ENCODE measurements at places on chromosomes 12 and 14.

DNA sequence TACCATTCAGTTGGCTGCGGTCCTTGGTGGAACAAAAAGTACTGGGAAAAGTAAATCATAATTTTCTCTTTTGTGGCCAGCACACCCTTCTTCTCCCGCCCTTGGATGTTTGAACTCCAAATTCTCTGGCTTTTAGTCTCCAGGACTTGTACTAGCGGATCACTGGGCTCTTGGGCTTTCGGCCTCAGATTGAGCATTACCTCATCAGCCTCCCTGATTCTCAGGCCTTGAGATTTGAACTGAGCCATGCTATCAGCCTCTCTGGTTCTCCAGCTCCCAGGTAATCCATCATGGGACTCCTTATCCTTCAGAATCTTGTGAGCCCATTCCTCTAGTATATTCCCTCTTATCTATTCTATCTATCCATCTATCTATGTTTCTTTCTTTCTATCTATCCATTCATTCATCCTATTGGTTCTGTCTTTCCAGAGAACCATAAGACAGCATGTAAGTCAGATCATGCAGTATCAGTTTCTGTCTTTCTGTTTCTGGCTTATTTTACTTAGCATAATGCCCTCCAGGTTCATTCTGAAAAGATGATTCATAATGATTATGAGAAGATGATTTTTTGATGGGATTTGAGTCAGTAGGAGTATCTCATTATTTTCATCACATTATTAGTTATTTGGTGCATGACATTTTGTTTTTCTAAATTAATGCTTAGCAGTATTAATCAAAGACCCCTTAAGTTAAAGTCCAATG is 814.9 kb downstream of the LRFN5 start:
- DNase-seq = no peak

- no peak for DNase-seq
Measured at GRCh38 chr12:126952096-126953007, 1314.6 kb upstream of the TMEM132C start.

DNA sequence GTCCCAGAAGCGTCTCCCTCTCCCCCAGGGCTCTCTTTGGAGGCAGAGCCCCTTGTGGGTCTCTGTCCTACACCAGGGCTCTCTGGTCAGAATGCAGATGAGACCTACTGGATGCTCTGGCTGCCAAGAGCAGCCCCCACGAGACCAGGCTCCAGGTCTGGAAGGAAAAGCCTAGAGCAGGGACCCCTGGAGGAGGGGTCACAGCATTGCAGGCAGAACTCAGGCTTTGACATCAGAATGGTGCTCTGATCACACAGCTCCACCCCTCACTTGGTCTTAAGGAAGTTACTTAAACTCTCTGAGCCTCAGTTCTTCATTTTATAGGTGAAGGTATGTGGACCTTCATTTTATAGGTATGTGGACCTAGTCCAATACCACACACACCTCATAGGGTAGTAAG is 83.1 kb downstream of the ARL6IP4 start:
- DNase-seq = peak; percentile 34

DNA sequence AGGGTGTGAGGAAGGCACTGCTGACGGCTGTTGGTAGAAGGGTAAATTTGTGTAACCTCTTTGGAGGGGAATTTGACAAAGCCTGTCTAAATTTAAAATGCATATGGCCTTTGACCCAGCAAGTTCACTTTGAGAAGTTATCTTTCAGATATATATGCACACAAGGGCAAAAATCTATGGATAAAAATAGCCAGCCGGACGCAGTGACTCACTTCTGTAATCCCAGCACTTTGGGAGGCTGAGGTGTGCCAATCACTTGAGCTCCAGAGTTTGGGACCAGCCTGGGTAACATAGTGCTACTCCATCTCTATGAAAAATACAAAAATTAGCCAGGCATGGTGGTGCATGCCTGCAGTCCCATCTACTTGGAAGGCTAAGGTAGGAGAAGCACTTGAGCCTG is 13.4 kb downstream of the UBC start:
- DNase-seq = no peak

GRCh38 chr12:106580671-106581508 is 1.9 kb upstream of the RFX4 start:
- DNase-seq = no peak

DNA sequence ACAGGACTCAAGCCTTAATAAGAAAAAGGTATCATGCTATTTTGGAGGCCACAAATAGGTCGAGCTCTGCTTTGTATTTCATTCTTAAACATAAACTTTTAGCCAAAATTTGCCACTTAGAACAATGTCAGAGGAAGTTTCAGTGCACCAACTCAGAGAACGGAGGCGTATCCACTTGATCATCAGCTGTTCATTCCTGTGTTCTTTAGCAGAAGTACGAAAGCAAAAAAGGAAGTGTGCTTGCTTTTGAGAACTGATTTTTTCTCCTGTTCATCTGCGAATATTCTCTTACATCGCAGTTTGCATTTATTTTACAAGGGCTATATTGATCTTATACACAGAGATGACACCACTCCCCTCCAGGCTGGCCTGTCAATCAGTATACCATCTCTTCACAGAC is 188.6 kb upstream of the SOX5 start:
- DNase-seq = no peak

DNA sequence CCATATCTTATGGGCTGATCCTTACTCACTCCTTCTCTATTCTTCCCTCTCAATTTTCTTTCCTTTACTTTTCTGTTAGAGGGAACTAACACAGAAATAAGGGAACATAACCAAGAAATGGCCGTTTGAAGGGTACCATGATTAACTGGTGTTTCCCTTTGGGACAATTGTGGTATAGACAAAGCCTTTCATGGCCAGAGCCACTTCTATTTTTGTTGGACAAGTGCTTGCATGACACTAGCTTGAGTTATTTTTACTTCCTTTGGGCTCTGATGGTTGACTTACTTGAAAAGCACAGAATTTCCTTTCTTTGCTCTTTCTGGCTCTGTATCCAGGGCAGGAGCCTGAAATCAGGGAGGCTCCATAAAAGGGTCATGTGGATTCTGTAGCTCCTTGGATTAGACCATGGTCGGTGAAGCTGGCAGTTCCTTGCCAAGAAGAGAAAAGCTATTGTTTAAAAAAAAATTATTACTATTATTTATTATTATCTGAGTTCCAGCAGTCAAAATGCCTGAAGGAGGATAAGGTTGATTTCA is 130.6 kb downstream of the KTN1 start:
- DNase-seq = no peak

GRCh38 chr14:72744416-72745120 is 149.3 kb downstream of the DPF3 start:
- DNase-seq = no peak

- DNase-seq = no peak
Measured at GRCh38 chr12:40154381-40154780, 48.5 kb upstream of the SLC2A13 start.

- no peak for DNase-seq
Measured at GRCh38 chr12:56955631-56956256, 1.7 kb downstream of the RDH16 start.

GRCh38 chr14:96979611-96980074 is 182.5 kb downstream of the VRK1 start:
- no peak for DNase-seq

DNA sequence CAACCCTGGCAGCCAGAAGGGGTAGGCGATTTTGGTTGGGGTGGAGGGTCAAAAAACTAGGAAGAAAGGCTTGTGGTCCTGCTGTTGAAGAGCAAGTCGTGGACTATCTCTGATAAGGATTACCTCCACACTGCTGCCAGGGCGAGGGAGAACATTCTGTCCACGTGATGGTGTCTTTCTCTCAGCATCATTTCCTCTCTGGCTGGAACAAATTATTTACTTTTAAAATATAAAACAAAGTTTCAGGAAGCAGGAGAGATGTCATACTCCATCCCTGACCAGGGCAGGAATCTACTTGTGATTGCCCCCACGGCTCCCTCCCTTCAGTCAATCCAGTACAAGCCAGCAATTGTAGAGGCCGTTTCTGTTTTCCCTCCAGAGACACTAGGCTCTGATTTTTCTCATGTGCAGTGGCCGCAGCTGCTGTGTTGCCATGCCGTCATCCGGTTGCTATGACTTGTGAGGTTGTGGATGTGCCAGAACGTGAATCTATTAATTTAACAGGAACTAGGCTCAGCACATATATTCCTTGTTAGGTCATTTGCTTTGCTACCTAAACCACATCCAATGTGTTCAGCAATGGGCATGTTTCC is 61.5 kb upstream of the PTGR2 start:
- DNase-seq = no peak

DNA sequence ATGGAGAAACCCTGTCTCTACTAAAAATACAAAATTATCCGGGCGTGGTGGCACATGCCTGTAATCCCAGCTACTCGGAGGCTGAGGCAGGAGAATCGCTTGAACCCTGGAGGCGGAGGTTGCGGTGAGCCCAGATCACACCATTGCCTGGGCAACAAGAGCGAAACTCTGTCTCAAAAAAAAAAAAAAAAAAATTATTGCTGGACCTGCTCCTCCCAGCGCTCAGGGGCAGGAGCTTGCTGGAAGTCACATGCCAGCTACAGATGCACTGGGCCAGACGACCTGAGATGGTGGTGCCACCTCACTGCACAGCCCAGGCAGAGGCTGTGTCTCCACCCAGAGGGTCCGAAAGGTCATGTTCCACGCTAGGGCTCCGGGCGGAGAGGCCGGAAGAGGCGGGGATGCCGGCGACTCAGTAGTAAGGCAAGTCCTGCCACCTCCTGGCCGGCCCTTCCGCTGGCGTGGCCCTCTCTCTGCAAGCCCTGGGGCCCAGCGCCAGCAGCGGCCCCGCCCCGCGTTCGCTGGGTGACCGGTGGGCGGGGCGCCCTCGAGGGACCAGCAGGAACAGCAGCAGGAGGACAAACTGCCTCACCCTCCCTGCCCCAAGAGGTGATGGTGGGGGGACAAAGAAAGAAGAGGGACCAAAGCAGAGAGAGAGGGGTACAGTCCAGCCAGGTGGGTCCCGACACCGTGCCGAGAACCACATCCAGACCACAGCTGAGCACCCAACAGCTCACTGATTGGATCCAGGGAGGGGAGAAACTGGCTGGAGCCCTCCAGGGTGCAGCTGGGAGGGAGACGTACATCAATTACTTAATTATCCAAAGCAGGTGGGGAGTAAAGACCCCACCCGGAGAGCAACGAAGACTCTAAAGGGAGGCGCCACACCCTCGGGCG is 3.6 kb upstream of the RHOF start:
- no peak for DNase-seq

GRCh38 chr12:87157791-87158190 is 871.4 kb downstream of the C12orf50 start:
- DNase-seq = no peak

GRCh38 chr14:77139540-77140358 is 1.8 kb downstream of the ZDHHC22 start:
- no peak for DNase-seq

DNA sequence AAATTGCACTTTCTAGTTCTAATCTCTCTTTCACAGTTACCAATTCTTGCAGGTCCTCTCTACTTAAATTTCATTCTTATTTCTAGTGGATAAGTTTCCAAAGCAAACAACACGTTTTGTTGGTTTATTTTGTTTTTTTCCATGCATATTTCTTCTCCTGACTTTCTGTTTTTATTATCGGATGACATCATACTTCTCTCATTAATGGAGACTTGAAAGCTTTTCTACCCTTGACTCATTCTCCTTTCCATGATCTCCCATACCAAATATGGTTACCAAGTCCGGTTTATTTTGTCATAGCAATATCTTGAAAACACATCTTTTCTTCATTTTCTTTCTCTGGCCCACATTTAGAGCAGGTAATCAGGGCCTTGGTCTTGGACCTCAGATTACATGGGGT is 796.5 kb downstream of the GALC start:
- DNase-seq = no peak

DNA sequence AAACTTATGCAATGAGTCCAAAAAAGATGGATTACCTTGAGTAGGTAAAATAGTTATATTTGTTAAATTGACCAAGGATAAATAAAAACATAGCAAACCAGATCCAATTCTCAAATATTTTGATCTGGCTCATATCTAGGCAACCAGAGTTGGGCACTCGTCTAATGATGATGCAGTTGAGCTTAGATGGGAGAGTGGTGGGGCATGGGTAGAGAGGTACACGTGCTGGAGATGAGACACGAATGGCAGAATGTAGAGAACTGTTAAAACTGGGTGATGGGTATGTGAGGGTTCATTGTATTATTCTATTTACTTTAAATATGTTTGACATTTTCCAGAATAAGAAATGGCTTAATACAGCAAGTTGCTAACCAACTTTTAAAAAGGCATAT is 7.6 kb upstream of the RNF34 start:
- no peak for DNase-seq

DNA sequence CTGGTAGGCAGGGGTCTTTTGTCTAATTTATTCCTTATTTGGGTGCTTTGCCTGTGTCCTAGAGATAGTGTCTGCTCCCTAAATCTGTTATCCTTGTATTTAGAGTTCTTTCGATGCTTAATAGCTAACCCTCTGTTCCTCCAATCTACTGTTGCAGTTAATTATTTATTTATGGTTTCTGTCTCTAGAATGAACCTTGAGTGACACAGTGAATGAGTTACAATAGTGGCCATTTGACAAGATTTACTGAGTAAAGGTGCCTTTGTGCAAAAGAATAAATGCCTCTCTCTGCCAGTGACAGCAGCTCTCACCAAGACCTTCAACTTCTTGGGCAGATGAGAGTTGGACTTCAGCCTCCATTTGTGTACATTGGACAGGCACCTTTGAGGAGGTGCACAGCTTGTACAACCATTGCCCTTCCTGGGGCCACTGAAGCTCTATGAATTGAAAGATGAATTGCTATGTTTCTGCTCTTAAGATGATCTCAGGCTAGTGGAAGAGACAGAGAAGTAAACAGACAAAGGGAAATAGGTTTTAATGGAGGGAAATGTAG is 165.9 kb downstream of the DERA start:
- no peak for DNase-seq

DNA sequence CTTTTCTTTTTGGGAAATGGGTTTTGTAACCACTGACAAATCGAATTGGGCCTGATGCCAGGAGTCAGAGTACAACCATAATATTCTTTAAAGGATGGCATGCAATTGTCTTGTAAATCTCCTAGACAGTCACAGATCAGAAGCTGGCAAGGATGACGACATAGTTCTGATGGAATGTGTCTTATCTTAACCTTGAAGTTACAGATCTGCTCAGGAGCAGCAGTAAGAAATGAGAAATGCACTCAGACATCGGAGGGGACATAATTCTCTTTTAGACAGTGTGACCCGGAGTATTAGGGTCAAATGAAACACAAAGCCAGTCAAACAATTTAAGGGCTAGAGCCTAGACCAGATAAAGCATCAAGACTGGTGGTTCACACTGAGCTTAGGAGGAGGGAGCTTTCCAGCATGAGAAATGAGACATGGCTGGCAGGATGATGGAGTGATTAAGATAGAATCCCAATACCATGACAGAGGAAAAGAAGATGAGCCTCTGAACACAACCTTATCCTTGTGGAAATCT is 17.5 kb downstream of the CBX5 start:
- no peak for DNase-seq

GRCh38 chr14:45906257-45906656 is 653.3 kb upstream of the MIS18BP1 start:
- DNase-seq = no peak

- DNase-seq = no peak
Measured at GRCh38 chr14:92105073-92105892, 1.1 kb downstream of the ATXN3 start.

DNA sequence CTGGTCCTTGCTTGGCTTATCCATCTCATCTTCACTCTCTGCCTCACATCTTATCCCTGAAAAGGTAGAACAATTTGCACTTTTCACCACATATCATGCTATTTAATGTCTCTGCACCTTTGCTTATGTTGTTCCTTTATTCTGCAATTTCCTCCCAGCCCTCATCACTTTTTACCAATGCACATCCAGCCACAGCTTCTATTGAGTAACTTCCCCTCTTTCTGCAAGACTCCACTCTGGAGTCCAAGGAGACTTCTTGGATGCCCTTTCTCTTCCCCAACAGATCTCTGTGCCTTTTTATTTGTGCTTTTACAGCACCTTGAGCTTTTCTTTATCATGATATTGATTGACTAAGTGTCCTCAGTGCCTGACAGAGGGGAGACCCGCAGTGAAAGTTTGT is 797.1 kb downstream of the VRK1 start:
- DNase-seq = no peak

Measured in naive thymus-derived CD4-positive, alpha-beta T cell (primary cell).